Common myeloid progenitor, CD34-positive (primary cell): ENCODE measurements at places on chromosomes 3 and 15.

- no peak for DNase-seq
- H3K27me3 ChIP-seq = peaks cover 84% of the 10 kb centered on the region
- H3K4me3 ChIP-seq = no peak overlapping the region
- no peaks in the 10 kb centered on the region for H3K36me3 ChIP-seq
- H3K27ac ChIP-seq = no peak overlapping the region
These were observed 5.5 kb downstream of the SFMBT1 start for GRCh38 chr3:53040351-53040820.

- DNase-seq = peak; percentile 69
- no peak overlapping the region for H3K4me3 ChIP-seq
- H3K36me3 ChIP-seq = no peaks in the 10 kb centered on the region
- H3K27ac ChIP-seq = no peak overlapping the region
- H3K27me3 ChIP-seq = no peaks in the 10 kb centered on the region
These were observed 3.8 kb upstream of the ACAD9 start for GRCh38 chr3:128875556-128876120.

GRCh38 chr3:14410503-14411165 is 8.2 kb downstream of the SLC6A6 start:
- H3K27me3 ChIP-seq = no peaks in the 10 kb centered on the region
- peak overlapping the region; percentile 65 for H3K27ac ChIP-seq
- H3K36me3 ChIP-seq = peaks cover 5% of the 10 kb centered on the region
- peak overlapping the region; percentile 2 for H3K4me3 ChIP-seq
- peak; percentile 98 for DNase-seq

- H3K27ac ChIP-seq = no peak overlapping the region
- H3K27me3 ChIP-seq = no peaks in the 10 kb centered on the region
- peaks cover 62% of the 10 kb centered on the region for H3K36me3 ChIP-seq
- H3K4me1 ChIP-seq = peaks cover 15% of the 10 kb centered on the region
These were observed 4.3 kb downstream of the PPIB start for GRCh38 chr15:64158363-64159134.

DNA sequence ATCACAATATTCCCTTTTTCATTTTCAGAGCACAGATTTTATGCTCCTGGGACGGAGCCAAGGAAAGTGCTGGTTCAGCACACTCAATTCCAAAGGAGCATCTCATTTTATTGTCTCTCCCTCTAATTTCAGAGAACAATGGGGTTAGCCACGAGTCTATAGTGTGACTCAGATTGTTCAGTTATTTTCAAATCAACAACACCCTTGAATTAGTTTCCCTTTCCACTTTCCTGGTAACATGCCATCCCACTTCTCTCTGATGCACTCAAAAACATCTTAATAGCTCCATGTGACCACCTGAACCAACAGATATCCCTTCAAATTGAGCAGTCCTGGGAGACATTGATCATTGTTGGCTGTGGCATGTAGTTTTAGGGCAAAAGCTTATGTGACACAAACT is 389.7 kb upstream of the MDFIC2 start:
- no peaks in the 10 kb centered on the region for H3K4me1 ChIP-seq
- H3K4me3 ChIP-seq = no peak overlapping the region
- no peak for DNase-seq
- no peaks in the 10 kb centered on the region for H3K36me3 ChIP-seq
- H3K27me3 ChIP-seq = no peaks in the 10 kb centered on the region

DNA sequence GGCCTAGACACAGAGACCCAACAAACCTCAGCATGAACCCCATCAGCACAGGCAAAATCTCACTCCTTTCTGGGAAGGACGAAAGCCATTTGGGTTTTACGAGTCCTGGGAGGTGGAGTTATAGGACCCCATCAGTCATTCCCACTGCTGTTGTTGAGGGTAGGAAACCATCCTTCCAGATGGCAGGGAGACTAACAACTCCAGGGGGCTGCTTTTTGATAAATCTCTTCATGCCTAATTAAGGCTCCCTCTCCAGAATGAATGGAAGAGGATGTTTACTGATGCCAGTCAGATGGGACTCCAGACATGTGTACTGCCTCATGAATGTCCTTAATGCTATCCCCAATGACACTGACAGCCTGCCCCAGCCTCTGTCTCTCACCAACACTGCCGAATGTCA is 75.3 kb downstream of the ST8SIA2 start:
- H3K4me1 ChIP-seq = no peaks in the 10 kb centered on the region
- peaks cover 5% of the 10 kb centered on the region for H3K27me3 ChIP-seq
- H3K4me3 ChIP-seq = no peak overlapping the region
- no peak for DNase-seq
- no peak overlapping the region for H3K27ac ChIP-seq

DNA sequence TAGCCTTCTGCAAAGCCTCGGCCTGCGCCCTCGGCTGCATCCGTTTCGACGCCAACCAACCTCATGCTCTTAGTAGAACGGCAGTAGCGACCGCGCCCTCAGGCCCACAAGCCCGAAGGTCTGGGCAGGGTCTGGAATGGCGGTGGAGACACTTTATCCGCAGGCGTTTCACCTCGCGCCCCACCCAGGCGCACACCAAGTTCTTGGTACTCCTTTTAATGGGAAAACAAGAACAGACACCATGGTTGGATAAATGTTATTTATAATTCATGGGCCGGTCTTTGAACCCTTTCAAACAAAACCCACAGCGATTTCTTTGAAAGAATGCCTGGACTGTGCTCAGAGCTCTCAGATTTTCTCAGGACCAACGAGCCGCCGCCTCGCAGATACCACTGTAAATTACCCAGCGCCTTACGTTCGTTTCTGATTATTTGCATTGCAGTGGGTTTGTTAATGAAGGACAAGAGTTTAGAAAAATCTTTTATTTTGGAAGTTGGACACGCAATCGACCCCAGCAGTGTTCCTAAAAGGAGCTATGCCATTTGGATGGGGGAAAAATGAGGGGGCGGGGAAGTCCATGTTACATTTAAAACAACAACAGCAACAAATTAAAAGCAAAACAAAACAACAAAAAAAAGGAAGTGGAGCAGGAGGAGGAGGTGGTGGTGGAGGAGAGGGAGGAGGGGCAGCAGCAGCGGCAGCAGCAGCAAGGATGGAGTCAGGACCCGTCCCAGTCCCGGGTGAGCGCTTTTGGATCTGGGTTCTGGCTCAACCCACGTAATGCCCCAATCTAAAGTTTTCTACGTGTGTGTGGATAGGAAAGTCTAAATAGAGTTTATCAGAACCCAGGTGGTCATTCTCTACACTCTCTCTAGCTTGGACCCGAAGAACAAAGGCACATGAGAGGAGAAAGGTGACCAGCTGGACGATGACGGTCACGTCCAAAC is 993 bp upstream of the ISL2 start:
- peaks cover 80% of the 10 kb centered on the region for H3K27me3 ChIP-seq
- H3K27ac ChIP-seq = no peak overlapping the region
- H3K4me1 ChIP-seq = peaks cover 49% of the 10 kb centered on the region
- no peaks in the 10 kb centered on the region for H3K36me3 ChIP-seq
- H3K4me3 ChIP-seq = peak overlapping the region; percentile 47

GRCh38 chr3:158093526-158093925 is 12.7 kb downstream of the SHOX2 start:
- peaks cover 54% of the 10 kb centered on the region for H3K27me3 ChIP-seq
- no peak overlapping the region for H3K27ac ChIP-seq
- H3K36me3 ChIP-seq = no peaks in the 10 kb centered on the region
- DNase-seq = no peak

- DNase-seq = peak; percentile 33
- no peak overlapping the region for H3K4me3 ChIP-seq
- no peaks in the 10 kb centered on the region for H3K36me3 ChIP-seq
- no peaks in the 10 kb centered on the region for H3K4me1 ChIP-seq
These were observed 32.2 kb downstream of the GPR176 start for GRCh38 chr15:39887832-39888231.

- no peaks in the 10 kb centered on the region for H3K4me1 ChIP-seq
- no peak overlapping the region for H3K4me3 ChIP-seq
- DNase-seq = no peak
- H3K27ac ChIP-seq = no peak overlapping the region
- no peaks in the 10 kb centered on the region for H3K36me3 ChIP-seq
- H3K27me3 ChIP-seq = no peaks in the 10 kb centered on the region
These were observed 224.4 kb upstream of the ATP11B start for GRCh38 chr3:182568876-182569275.

DNA sequence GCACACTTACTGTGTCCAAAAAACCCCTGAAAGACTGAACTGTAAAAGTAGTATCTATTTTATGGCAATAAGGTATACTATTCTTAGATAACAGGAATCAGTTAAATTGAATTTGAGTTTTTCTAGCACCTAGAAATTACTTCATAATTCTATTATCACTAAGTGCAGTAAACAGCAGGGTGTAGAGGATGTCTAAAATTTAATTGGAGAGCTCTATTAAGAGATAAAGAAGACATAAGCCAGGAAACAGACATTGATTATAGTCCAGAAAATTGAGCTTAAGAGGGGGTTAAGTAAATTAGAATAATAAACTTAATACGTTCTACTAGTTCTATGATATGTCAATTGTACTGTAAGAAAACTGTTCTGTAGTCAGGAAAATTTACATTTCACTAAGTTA is 403.5 kb upstream of the CBLB start:
- H3K27ac ChIP-seq = no peak overlapping the region
- H3K27me3 ChIP-seq = no peaks in the 10 kb centered on the region
- no peaks in the 10 kb centered on the region for H3K36me3 ChIP-seq
- H3K4me1 ChIP-seq = no peaks in the 10 kb centered on the region

- no peak for DNase-seq
- no peaks in the 10 kb centered on the region for H3K4me1 ChIP-seq
- H3K4me3 ChIP-seq = no peak overlapping the region
- no peaks in the 10 kb centered on the region for H3K27me3 ChIP-seq
These were observed 673.7 kb downstream of the DIPK2A start for GRCh38 chr3:144645300-144645699.

DNA sequence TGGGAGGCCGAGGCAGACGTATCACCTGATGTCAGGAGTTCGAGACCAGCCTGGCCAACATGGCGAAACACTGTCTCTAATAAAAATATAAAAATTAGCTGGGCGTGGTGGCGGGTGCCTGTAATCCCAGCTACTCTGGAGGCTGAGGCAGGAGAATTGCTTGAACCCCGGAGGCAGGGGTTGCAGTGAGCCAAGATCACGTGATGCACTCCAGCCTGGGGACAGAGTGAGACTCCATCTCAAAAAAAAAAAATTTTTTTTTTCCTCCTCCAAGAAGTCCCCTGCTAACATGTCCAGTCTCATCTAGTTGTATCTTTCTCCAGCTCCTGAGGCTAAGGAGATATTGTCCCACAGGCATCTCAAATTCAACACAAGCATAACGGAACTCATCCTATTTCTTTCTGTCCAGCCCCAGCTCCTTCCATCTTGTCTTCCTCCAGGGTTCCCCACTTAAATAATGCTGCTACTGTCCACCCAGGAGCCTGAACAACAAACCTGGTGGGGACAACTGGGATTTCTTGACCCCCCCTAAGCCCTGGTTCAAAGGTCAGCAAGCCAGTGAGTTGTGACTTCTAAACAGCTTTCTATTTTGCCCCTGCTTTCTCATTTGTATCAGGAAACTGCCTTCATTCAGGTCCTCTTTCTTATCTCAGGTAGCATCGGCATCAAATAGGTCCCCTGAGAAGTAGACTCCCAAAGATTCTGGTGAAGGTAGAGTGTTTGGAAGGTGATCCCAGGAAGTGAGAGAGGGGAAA is 4.1 kb upstream of the MEF2A start:
- H3K36me3 ChIP-seq = no peaks in the 10 kb centered on the region
- no peaks in the 10 kb centered on the region for H3K27me3 ChIP-seq
- no peak for DNase-seq
- no peak overlapping the region for H3K4me3 ChIP-seq
- no peak overlapping the region for H3K27ac ChIP-seq

DNA sequence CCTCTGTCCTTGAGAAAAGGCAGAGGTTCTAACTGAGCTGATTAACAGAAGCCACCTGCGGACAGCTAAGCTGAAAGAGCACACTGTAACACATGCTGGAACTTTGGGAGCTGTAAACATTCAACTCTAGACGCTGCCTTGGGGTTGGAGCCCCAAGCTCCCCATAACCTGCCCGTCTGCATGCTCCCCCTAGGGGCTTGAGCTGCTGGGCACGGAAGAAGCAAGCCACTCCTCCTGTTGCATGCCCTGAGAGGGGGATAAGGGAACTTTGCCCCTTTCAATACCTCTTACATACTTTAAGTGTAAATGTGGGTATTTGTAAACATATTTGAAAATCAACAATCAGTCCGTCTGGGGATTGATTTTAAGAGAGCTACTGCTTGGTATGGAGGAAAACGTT is 188.4 kb downstream of the ADAMTSL3 start:
- H3K27ac ChIP-seq = no peak overlapping the region
- no peaks in the 10 kb centered on the region for H3K4me1 ChIP-seq
- no peak overlapping the region for H3K4me3 ChIP-seq
- no peaks in the 10 kb centered on the region for H3K27me3 ChIP-seq
- no peaks in the 10 kb centered on the region for H3K36me3 ChIP-seq
- DNase-seq = no peak

DNA sequence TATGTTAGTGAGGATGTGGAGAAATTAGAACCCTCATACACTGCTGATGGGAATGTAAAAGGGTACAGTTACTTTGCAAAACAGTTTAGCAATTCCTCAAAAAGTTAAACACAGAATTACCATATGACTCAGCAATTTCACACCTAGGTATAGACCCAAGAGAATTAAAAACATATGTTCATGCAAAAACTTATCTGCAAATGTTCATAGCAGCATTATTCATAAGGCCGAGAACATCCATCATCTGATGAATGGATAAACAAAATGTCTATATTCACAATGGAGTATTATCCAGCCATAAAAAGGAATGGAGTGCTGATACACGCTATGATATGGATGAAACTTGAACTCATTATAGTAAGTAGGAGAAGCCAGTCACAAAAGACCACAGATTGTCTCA is 10.3 kb downstream of the SEC13 start:
- H3K4me1 ChIP-seq = no peaks in the 10 kb centered on the region
- no peak overlapping the region for H3K4me3 ChIP-seq
- no peaks in the 10 kb centered on the region for H3K27me3 ChIP-seq
- no peak overlapping the region for H3K27ac ChIP-seq
- no peak for DNase-seq
- peaks cover 26% of the 10 kb centered on the region for H3K36me3 ChIP-seq

DNA sequence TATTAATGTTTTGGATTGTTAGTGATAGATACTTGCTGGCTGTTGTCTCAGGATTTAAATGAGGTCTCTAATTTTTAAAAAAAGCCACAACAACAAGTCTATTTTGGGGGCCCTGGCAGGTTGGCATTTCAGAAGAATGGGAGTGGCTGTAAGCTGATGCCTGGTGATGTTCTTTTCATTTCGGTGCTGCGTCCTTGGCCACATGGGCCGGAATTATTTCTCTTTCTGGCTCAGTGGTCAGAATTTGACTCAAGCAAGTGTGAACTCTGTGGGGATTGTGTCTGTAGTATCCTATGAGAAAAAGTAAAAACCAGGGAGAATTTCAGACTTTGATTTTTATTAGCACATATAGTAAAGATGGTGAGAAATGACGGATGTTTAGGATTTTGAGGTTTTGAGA is 203.0 kb downstream of the AKAP13 start:
- DNase-seq = peak; percentile 51
- peak overlapping the region; percentile 76 for H3K4me3 ChIP-seq
- H3K27ac ChIP-seq = peak overlapping the region; percentile 94
- H3K36me3 ChIP-seq = peaks cover 21% of the 10 kb centered on the region
- peaks cover 65% of the 10 kb centered on the region for H3K4me1 ChIP-seq

DNA sequence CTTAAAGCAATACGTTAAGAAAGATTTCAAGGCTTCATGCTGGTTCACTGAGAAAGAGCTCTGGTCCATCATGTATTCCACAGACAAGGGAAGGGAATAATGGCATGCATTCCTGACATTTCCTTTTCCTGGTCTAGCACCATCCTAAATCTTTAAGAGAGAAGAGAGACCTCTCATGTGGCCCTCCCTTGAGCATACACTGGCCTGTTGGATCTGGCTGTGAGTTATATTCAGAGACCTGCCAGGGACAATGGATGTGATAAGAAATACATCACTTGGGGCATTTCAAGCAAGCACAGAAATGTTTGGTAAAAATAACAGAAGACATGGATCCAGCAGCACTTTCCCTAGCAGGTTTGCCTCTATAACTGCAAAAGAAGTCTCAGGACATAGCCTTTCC is 507.8 kb downstream of the NLGN1 start:
- H3K4me1 ChIP-seq = no peaks in the 10 kb centered on the region
- no peaks in the 10 kb centered on the region for H3K36me3 ChIP-seq
